ENCODE measurements at places on chromosomes 12 and 14.

GRCh38 chr14:35430459-35431199, 26.1 kb upstream of the NFKBIA start:
- no peak for DNase-seq

GRCh38 chr12:93664573-93665138, 12.5 kb upstream of the CRADD start:
- no peak for DNase-seq

- no peak for DNase-seq
These were observed 5.9 kb downstream of the RIMBP2 start for GRCh38 chr12:130709971-130710732.

DNA sequence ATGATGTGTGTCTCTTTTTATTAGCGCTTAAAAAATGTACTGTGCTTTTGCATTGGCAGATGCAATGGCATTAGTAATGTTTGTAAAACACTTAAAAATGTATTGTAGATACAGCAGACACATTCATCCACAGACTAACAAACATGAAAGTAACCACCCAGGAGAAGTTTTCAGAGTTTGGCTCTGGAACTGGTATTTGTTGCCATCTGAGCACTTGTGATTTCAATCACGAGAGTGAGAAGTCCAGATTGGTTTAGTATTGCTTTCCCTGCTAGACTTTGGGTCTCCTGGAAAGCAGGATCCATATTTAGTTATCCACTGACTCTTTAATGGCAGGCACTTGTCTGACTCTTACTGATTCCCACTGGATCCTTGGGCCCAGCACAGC, 13.2 kb downstream of the RASSF8 start:
- no peak for DNase-seq

- no peak for DNase-seq
These were observed 35.6 kb downstream of the TTC9 start for GRCh38 chr14:70677341-70677740.

GRCh38 chr12:125324861-125325490, 259.7 kb downstream of the AACS start:
- no peak for DNase-seq

GRCh38 chr12:110530511-110530910, 28.4 kb downstream of the RAD9B start:
- no peak for DNase-seq

DNA sequence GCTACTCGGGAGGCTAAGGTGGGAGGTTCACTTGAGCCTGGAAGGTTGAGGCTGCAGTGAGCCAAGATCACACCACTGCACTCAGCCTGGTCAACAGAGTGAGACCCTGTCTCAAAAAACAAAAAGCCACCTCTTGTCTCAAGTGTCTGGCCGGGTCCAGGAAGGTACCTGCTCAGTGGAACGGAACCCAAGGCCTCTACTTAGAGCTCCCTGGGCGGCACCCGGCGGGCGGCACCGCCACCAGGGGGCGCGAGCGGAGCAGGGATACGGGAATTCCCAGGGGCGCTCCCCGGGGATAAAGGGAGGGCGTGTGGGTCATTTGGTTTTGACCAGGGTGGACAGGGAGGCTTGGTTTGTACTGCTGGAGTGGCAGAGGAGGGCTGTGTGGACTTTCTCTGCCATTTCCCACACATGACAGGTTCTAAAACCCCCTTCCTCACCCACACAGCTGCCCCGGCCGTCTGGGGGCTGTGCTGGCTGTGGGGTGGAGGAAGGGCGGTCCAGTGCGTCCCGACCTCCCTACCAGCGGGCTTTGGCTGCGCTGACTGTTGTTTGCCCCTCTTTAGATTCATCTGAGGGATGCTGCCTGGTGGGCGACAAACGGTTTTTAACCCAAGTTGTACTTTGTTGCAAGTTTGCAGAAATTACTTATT, 91.4 kb downstream of the SETD3 start:
- DNase-seq, result peak; percentile 23

DNA sequence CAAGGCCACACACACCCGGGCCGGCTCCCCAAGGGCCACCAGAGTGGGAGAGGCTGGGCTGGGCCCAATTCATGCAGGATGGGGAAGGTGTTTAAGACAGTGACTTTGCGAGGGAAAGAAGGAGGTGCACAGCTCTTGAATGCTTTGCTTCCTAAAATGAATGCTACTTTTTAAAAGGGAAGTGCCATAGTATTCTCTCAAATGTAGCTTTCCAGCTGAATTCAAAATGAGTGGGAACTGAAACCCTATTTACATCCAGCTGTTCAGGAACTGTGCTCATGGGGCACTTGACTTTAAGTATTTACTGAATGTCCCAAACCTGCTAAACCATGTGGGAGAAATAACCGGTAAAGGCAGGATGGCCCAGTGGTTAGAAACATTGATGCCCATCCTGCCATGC, 7.6 kb downstream of the ITPK1 start:
- no peak for DNase-seq

DNA sequence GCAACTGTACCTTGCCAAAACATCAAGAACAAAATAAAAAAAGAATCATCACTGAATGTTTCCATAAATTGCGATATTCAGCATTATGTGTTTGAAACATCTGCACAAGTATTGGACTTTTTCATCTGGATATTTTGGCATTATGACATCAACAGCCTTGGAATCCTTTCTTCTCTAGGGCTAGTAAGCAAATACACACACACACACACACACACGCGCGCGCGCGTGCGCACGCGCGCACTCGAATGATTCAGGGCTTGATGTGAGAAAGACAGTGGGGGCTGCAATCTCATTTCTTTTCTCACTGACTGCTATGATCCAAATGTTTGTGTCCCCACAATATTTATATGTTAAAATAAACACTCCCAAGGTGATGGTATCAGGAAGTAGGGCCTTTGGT, 90.0 kb upstream of the SLC38A4 start:
- no peak for DNase-seq

- DNase-seq, result no peak
These were observed 106.4 kb downstream of the SCFD1 start for GRCh38 chr14:30728471-30728870.

DNA sequence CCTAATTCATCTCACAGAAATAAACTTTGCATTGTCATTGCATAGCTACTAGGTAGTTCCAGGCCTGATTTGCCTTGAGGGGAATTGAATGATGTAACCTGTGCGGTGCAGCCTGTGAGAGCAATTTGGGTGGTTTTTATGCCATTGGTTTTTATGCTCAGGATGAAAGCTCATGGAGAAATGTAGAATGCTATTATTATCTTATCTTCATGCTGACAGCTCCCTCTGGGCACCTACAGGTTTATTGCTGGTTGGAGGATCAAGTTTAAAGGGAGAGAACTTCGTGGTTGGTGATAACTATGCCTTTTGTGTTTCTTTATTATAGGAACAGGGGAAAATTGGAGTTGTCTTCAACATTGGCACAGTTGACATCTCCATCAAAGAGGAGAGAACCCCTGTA, 547.9 kb downstream of the DIO2 start:
- DNase-seq, result no peak

DNA sequence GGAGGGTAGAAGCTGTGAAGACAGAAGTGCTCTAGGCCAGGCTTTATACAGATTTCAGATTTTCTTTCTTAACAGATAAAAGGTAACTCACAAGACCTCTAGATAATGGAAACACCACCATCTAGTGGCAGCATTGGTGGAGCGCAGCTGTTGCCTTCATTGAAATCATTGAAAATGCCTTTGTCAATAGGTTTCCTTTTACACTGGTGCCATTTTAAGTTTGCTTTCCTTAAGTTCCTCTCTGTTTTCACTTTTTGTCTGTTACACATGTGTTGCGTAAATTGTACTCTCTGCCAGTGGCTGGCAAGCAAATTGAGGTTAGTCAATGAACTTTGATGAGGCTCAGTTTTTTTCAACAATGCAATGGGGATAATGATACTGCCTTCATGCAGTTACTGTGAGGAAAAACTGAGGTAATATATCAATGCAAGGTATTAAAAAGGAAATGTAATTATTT, 31.1 kb downstream of the ALDH1L2 start:
- DNase-seq, result peak; percentile 52

GRCh38 chr14:63342371-63342770, 23.6 kb upstream of the GPHB5 start:
- no peak for DNase-seq

DNA sequence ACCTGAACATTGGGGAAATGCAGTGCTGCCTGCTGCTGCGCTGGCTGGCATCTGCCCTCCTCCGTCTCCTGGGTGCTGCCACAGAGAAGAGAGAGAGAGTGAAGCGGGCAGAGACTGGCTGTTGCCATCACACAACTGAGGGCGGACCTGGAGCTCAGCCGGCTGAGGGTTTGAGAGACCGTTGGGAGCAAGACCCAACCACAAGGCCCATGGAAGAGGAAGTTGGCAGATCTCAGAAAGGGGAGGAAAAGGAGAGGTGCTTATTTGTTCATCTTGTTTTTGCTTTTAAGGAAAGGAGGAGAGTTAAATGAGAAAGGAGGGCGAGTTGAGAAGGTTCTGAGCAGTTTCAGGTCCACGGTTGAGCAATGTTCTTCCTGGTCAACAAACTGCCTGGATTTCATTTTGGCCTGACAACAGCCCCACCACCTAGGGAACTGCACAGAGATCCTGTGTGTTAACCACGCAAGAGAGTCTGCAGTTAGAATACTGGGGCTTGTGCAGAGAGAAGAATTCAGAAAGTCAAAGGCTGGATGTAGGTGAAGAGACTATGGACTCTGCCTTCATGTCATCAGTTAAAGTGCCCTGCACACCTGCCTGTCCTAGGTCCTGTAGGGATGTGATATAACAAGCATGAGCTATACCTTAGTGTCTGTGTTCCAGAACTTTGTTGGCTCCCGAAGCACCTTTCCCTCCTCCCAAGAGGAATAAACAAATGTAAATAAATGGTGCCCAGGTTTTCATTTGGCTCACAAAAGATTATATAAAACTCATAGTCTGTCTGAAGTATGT, 124.6 kb downstream of the ETV6 start:
- no peak for DNase-seq

DNA sequence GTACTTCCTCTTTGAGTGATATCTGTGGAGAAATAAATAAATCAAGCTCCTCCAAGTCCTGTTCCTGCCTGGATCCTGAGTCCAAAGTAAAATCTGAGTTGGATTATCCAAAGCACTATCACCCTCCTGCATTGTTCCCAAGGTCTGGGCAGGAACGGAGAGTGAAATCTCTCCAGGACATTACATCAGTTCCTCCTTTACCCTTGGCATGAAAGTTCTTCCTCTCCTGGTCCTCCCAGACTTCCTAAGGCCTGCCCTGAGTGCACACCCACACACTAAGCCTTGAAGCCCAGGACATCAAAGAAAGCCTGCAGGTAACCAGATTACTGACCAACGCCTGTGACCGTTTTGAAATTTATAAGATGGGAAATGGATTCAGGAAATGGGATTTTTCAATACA, 206.8 kb upstream of the BCL2L14 start:
- no peak for DNase-seq

DNA sequence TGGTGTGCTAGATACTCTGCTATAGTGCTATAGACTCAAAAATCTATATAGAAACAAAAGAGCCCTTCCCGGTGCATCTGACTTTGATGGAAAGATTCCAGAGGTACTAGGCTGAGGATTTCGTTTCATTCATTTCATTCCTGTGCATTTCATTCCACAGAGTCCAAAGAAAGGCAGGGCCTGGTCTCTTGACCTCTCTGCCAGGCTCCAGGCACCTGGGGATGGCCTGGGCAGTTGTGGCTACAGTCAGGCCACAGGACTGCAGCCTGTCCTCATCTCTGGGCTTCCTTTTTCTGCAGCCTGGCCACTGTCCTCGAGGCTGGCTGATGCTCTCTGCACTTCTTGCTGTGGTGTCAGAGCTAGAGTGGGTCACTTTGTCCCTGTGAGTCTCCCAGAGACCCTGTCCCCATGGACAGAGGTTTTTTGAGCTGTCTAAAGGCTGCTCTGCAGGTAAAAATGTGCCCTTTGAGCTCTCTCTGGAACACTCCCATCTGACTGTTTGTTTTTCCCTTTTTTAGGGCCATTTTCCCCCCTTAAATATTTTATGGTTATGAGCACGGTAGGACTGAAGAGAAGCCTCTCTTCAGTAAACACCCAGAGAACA, 3.2 kb upstream of the VDR start:
- DNase-seq, result no peak

- no peak for DNase-seq
These were observed 152.8 kb upstream of the PARP11 start for GRCh38 chr12:4026020-4026358.

GRCh38 chr14:67357969-67358354, 1.6 kb downstream of the ATP6V1D start:
- no peak for DNase-seq

- DNase-seq, result no peak
These were observed 2.7 kb downstream of the CLEC12A start for GRCh38 chr12:9973949-9974348.

GRCh38 chr12:121333747-121334146, 18.5 kb downstream of the ANAPC5 start:
- no peak for DNase-seq

DNA sequence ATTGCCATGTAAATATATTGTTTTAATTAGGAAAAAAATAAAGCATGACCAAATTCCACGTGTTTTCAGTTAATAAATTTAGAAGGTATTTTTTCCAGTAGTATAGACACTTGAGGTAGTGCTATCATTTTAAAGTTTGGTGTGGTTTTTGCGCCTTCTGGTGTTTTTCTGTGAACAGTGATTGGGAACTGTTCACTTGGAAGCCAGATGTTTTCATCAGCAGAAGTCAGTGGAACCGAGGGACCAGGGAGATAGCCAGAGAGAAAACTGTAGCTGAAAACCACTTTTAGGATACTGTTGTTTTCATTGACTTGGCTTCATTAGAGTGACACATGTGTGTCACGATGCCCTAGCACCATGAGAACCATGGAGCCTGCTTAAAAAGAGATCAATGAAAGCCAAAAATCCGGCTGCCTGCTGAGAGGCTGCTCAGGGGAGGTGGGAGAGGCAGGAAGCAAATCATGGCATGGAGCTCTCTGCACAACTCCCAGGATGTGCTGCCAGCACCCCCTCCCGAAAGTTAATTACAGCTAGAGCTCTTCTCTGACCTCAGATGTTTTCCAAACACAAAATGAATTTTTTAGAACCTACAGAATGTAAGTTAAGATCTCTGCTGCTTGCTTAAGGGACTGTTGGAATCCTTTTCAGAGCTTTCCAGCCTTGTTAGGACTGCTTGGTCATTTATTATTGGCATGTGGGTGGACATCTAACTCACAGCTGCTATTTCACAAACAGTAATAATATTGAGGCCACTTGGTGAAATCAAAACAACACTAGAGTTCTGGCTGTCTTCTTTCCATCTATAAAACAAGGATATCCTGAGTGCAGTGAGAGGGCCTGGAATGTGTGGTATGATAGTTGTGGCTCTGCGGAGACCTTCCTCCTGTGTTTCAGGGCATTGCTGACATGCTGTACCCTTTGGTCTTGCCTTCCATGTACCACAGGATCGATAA, 192.3 kb downstream of the ANO4 start:
- DNase-seq, result no peak

GRCh38 chr14:45270031-45270430, 17.0 kb upstream of the MIS18BP1 start:
- DNase-seq, result no peak

DNA sequence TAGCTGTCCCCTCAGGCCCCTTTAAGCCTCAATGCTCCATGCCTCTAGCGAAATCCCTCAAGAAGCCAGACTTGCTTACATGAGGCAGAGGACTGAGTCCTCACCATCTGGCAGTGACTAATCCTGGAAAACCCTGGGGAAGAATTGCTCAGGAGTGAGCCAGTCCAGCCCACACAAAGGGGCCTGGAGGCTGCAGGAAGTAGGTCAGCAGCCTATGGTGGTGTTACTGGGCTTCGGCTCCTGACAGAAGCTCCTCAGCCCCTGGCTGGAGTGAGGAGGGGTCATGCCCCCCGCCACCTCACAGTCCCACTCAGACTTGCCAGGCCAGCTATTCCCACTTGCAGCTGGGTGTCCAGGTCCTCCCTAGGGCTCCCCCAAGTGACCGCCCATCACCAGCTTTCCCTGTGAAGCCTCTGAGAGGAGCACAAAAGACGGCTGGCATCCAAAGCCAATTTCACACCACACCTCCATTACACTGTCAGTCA, 250.5 kb downstream of the DPF3 start:
- DNase-seq, result no peak

GRCh38 chr12:47717443-47718193, 7.7 kb downstream of the ENDOU start:
- peak; percentile 71 for DNase-seq
